Activated CD4-positive, alpha-beta T cell treated with anti-CD3 and anti-CD28 coated beads, Interleukin-2, amount 10 ng/mL, durations not matched to agents 24 days and 14 days (primary cell): ENCODE measurements at places on chromosomes 1 and 21. TPM values are rescaled to one million over a fixed set of nuclear protein-coding genes. Genes with fewer than 3 reads are reported as not detected.

The STUM gene
- not detected in 2 replicates for total RNA-seq

The CD84 gene
- total RNA-seq: 17.3 and 17.7 TPM in 2 replicates

The CNR2 gene
- 0.02 TPM in 1 of 2 replicates, not detected in the other for total RNA-seq

The MAN1C1 gene
- total RNA-seq: 2.2 and 2.9 TPM in 2 replicates

The LAPTM5 gene
- total RNA-seq: 178 and 179 TPM in 2 replicates

The HUNK gene
- 0.33 and 0.37 TPM in 2 replicates for total RNA-seq

DNA sequence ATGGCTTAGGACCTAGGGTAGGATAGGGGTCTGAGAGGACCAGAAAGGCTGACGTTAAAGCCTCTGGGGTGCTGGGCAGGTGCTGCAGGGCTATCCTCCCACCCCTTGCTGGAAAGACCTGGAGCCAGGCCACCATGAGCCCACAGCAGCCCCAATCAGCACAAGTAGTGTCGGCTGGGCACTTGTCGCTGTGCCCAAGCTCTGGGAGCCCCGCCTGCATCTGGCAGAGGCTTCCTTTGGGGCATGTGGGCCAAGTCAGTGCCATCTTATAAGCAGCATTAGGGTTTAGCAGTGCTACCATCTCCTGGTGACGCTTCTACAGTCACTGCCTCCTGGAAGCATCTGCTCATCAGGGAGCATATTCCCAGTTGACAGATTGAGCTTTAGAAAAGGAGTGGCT is 31.3 kb downstream of the MAN1C1 start:
- no peak for DNase-seq

DNA sequence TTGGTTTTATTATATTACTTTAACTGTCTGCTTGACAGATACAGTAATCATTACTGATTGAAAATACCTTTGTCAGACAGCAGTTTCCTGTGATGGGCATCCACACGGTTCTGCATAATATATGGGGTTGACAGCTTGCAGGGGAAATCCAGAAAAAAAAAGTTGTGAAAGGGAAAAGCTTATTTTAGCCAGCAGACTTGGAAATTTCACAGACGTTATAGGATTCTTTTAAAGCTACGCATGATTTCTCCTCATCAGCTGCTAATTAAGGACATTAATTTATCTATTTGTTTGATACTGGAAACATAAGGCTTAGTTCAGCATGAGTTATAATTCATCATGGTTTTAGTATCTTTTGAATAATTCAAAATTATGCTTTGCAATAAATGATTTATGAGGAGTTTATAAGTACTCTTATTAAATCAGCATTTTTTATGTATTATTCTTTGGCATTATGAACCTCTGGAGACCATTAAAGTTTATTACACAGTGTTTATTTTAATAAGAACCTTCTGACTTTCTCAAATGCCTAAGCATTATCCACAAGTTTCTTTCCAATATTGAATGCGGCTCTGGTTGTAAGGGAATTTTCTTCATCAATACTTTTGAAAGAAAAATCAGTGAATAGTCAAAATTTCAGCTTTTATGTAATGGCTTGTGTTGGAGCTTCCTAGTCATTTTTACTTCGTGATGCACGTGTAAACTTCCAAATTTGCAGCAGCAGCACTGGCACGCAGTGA is 235.3 kb upstream of the KCNK2 start:
- DNase-seq: no peak

DNA sequence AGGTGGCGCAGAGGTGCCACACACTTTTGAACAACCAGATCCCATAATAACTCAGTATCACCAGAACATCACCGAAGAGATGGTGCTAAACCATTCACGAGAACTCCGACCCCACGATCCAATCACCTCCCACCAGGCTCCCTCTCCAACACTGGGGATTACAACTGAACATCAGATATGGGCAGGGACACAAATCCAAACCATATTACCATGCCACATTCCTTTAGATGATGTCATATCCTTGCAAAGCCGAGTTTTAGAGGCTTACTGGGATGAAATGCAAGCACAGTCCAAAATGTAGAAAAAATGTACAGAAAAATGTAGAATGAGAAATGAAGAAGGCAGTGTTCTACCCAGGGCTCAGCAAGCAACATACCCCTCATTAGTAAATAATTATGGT is 64.7 kb downstream of the SGIP1 start:
- no peak for DNase-seq

GRCh38 chr1:77583483-77583882 is 99.0 kb downstream of the ZZZ3 start:
- DNase-seq: no peak

DNA sequence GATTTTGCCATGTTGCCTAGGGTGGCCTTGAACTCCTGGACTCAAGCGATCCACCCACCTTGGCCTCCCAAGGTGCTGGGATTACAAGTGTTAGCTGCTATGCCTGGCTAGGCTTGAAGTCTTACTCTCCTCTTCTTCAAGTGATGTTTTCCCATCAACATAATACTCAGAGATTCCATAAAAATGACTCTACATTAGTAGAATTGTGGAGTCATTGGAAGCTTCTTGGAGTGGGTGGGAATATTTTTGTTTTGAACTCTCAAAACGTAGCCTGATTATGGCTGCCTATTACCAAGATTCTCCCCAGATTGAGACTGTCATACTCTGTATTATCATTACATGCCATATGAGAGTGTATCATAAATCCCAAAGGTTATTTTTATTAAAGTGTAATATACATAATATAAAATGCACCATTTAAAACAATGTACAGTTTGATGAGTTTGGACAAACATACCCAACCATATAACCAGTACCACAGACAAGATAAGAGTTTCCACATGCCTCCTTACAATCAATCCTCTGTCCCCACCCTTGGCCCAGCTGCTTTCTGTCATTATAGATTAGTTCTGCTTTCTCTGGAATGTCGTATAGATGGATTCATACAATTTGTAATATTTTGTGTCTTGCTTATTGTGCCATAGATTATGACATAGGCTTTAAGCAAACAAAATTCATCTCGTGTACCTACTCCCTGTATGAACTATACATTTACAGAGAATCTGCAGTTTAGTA is 8.0 kb upstream of the DNM3 start:
- no peak for DNase-seq

- DNase-seq: no peak
These were observed 61.5 kb upstream of the RAB4A start for GRCh38 chr1:229209386-229209785.

- DNase-seq: no peak
These were observed at the start of gene ACOT11 for GRCh38 chr1:54547601-54548388. TSS of gene ACOT11 (plus strand) at chr1:54548228. CDS start at chr1:54548310, 82 bp downstream.

DNA sequence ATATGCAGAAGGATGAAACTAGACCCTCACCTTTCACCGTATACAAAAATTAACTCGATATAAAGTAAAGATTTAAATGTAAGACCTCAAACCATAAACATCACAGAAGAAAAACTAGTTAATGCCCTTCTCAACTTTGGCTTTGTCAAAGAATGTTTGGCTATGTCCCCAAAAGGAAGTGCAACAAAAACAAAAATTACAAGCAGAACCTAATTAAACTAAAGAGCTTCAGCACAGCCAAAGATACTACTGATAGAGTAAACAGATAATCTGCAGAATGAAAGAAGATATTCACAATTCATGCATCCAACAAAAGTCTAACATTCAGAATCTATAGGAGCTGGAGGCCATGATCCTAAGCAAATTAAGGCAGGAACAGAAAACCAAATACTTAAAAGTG is 824.6 kb upstream of the NEGR1 start:
- DNase-seq: no peak

- no peak for DNase-seq
These were observed 67.1 kb upstream of the PTGFRN start for GRCh38 chr1:116842654-116843053.

GRCh38 chr1:37120279-37120678 is 86.0 kb upstream of the GRIK3 start:
- no peak for DNase-seq

GRCh38 chr1:233393926-233394680 is 66.6 kb downstream of the MAP3K21 start:
- no peak for DNase-seq

DNA sequence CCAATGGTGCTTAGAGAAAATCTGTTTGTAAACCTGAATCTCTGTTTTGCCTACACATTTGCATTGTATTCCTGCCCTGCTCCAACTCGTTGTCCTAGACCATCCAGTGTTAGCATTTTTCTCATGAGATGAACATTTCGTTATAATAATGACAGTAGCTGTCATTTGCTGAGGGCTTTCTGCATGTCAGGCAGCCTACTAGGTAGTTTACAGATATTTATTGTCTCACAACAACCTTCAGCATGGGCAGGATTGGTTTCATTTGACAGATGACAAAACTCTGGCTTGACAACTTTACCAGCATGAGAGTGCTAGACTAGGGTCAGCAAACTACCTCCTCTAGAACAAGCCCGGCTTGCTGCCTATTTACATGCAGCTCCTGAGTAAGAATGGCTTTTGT is 10.1 kb downstream of the ST6GALNAC3 start:
- DNase-seq: no peak

DNA sequence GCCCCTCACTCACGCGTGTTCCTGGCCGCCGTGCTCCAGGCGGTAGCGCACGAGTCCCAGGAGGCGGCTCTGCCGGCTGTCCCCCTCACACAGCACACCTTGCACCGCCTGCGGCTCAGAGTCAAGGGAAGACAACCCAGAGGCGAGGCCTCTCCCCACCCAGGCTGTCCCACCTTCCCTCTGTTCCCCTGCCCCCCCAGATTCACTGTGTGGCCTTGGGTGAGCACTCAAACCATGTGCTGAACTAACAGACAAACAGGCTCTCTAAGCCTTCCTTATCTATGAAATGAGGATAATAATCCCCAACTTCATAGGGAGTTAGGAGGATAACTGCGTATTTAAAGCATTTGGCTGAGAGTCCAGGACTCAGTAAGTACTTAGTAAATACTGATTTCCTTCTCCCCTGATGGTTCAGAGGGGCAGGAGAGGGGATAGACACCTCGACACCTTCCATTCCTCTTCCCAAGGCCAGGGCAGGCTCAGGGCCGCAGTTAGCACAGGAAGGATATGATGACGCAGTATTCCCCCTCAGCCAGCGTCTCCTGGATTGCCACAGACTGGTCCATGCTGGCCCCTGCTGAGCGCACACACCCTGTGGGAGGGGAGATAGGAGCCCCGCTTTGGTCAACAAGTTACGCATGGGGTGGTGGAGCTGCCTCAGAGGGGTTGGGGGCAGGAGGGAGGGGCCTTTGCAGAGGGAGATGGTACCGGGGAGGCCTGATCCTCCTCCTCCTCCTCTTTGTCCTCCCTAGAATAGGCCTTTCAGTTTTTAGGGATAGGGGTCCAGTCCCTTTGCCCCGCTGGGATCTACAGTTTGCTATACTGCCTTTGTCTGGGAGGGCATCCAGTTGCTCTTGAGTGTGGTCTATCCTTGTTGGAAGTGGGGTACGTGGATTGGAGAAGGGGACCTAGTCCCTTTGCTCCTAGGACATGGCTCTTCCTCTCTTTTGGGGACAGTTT is 830 bp downstream of the INPP5B start:
- DNase-seq: no peak

DNA sequence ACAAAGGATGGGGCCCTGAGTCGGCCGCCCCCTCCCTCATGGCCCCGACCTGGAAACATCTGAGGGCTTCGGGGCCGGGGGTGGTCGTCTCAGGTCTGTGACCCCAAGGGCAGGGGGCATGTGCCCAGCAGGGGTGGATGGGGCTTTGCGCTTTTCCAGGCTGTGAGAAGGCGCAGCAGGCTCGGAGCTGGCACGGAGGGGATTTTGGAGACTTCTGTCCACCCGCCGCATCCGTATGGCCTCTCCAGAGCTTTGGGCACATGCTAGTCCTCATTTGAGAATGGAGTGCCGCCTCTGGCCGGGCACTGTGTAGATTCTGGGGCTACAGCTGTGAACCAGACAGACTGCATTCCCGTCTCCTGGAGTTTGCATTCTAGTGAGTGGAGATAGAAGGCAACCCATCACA is 66.1 kb upstream of the WNT4 start:
- DNase-seq: no peak

- DNase-seq: no peak
These were observed 15.5 kb downstream of the IBA57 start for GRCh38 chr1:228180959-228181644.

DNA sequence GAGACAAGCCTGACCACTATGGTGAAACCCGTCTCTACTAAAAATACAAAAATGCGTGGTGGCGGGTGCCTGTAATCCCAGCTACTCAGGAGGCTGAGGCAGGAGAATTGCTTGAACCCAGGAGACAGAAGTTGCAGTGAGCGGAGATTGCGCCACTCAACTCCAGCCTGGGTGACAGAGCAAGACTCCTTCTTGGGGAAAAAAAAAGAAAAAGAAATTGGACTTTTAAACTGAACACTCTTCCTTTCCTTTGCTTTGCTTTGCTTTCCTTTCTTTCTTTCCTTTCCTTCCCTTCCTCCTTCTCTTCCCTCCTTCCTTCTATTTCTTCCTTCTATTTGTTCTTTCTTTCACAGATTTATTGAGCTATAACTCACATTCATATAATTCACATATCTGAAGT is 43.3 kb upstream of the PUM1 start:
- no peak for DNase-seq

- no peak for DNase-seq
These were observed 8.9 kb downstream of the CAMTA1 start for GRCh38 chr1:6794164-6794563.
